ENCODE measurements at places on chromosomes 6 and 20.

- DNase-seq: no peak
These were observed 4.6 kb upstream of the HIVEP1 start for GRCh38 chr6:12007473-12007872.

- no peak for DNase-seq
These were observed 34.6 kb downstream of the CLIC5 start for GRCh38 chr6:45981046-45981445.

GRCh38 chr6:24936641-24937317 is 1.0 kb upstream of the RIPOR2 start:
- DNase-seq: peak; percentile 42

DNA sequence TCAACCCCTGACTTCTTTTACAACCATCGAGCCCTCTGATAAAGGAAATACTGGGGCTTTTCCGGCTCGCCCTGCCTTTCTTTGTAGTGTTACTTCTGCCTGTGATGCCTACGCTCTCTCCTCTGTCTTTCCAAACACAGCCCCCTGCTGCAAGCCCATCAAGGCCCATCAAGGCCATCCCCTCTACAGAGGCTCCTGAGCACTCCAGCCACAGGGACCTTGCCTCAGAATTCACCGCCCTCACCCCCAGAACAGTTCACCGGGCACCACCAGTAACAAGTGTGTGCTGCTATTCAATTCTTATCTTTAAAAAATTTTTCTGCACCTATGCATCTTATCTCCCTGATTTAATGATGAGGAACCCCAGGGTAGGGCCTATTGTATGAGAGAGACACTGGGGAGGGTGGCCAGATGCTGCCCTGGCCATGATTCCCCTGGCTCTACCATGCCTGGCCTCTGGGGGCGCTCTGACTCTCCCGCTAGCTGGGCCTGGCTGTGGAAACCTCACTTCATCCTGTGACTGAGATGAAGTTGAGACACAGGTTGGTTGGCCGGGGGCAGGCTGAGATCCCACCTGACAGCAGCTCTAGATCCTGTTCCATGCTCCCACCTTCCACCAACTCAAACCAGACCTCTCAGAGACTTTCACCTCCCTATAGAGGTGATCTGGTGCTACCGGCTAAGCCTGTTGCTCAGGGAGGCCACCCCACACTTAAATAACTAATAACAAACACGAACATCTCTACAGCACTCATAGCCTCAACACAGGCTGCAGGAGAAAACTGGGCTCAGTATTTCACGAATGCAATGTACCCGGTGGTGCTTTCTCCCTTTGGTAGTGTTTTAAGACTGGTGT is 19.2 kb upstream of the GLP1R start:
- DNase-seq: peak; percentile 6

DNA sequence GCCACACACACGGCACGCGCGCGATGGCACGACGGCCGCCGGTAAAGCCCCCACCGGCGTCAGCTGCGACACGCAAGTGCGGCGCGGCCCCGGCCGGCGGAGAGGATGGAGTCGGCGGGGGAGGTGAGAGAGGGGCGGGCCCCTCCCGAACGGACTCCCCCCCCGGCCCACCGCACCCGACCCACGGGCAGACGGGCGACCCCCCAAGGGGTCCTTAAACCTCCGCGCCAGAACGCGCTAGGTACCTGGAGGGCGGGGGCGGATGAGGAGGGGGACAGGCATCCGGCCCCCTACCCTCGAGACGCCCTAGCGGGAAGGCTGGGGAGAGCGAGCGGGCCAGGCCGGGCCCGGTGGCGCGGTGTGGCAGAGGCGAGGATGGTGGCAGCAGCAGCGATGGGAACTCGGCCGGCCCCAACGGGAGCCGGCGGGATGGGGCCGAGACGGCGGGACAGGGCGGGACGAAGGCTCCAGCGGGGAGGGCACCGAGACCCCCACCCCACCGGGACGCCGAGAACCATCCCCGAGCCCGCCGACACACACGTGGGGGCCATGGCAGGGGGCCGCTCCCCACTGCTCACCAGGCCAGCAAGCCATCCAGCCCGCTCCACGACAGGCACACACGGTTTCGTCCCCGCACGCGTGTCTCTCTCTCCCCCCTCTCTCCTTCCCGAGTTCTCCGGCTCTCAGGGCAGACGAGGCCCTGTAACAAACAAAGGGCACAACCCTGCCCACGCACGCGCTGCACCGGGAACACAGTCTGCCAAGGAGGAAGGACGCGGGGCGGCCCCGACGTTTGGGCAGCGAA is 1515.4 kb upstream of the DEFB115 start:
- no peak for DNase-seq
